ENCODE measurements at places on chromosomes 2 and 18. TPM values are rescaled to one million over a fixed set of nuclear protein-coding genes. Genes with fewer than 3 reads are reported as not detected.

- no peak for DNase-seq
Observed at GRCh38 chr2:65013776-65014175, 24.6 kb downstream of the SLC1A4 start.

DNA sequence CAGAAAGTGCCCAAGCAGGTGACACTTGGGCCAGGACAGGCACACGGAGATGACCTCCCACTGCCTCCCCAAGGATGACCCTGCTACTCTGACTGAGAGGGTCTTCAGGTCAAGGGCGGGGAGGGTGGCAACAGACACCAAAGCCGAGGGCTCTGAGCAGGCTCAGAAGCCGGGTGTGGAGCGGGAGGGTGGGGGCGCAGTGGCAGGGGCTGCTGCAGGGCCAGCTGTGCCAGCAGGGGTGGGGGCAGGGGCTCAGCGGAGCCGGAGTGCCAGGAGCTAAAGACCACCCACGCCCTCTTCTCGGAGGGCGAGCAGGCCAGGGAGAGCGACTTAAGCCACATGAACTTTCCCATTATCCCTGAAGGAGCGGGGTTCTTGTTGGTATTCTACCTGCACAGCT, 93.3 kb upstream of the MBOAT2 start:
- no peak for DNase-seq

ALLC gene
- not detected for polyA plus RNA-seq

DNA sequence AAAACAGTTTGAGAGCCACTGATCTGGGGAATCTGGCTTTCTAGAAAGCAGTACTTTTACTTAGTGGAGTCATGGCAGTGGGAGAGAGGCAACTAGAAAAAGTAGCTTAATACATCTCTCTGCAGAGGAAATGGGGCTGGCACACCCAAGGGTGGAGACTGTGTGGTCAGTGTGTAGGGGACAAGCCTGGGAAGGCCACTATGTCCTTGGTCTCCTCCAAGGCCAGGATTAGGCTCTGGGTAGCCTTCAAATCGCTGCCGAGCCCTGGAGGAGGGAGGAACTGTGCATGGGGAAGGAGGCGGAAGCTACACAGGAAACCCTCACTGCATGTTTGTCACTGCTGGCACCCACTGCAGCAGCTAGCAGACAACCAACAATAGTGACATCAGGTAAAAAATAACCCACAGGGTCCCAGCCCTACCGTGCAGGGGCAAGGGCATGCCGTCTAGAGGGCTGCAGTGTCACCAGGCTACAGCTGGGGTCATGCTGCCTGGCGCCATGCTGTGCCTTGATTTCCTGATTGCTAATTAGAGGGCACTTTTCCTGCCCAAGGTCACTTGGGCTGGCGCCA, 34.8 kb downstream of the LBH start:
- peak; percentile 61 for DNase-seq

DNA sequence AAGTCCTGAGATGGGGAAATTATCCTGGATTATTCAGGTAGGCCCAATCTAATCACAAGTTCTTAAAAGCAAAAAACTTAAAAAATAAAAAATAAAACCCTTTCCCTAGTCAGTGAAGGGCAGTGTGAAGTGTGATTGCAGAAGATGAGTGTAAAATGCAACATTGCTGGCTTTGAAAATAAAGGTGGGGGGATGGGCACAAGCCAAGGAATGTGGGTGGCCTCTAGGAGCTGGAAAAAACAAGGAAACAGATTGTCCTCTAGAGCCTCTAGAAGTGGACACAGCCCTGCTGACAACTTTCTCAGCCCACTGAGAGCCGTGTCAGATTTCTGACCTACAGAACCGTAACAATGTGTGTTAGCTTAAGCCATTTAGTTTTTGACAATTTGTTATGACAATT, 184.3 kb upstream of the HNRNPA3 start:
- DNase-seq = no peak

- DNase-seq = no peak
Observed at GRCh38 chr2:222477962-222478608, 53.7 kb downstream of the SGPP2 start.

GRCh38 chr2:144230448-144231085, 289.4 kb downstream of the ZEB2 start:
- no peak for DNase-seq

DNA sequence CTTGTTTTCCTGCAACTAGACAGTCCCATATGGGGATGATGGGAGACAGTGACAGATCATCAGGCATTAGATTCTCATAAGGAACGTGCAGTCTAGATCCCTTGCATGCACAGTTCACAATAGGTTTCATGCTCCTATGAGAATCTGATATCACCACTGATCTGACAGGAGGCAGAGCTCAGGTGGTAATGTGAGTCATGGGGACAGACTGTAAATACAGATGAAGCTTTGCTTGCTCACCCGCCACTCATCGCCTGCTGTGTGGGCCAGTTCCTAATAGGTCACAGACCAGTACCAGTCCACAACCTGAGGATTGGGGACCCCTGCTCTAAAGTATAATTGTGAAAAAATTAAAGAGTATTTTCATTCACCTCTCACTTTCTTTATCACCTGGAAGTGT, 23.6 kb upstream of the RAB1A start:
- DNase-seq = no peak

GRCh38 chr2:135279209-135279608, 227.1 kb downstream of the RAB3GAP1 start:
- no peak for DNase-seq

THAP4 gene
- 41.0 TPM for polyA plus RNA-seq

- DNase-seq = no peak
Observed at GRCh38 chr2:100625717-100626116, 62.9 kb downstream of the PDCL3 start.

- no peak for DNase-seq
Observed at GRCh38 chr2:123670286-123670685, 354.8 kb upstream of the CNTNAP5 start.

LRRTM1 gene
- not detected for polyA plus RNA-seq

DNA sequence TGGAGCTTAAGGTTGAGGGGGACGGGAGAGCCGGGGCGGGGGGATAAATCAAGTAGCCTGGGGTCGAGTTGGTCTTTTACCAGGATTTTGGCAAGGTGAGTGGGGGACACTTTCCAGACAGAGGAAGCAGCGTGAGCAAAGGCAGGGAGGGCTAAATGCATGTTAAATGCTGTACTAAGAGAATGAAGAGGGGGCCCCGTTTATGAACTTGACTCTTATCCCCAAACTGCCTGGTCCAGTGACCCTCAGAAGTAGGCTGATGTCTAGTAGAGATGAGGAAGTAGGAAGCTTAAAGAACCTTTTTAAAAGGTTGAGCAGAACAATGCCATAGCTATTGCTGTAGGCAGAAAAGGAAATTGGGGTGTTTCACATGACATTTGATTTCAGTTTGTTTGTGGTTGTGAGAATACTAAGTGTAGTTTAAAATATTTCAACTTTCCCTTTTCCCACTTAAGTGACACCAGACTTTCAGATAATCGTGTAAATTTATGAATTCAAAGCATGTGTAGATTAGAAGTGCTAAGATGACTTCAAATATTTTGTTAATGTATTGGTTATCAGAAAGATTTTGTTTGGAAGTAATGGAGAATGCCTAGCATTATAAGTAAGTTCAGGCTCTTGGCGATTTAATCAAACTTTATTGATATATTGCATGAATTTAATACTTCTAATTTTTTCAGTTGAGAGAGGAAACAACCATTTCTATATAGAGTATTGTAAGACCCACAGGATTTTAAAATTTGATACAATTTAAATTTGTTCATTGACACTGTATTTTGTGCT, 1.8 kb downstream of the REL start:
- peak; percentile 85 for DNase-seq

KIAA2012 gene
- not detected for polyA plus RNA-seq

DNA sequence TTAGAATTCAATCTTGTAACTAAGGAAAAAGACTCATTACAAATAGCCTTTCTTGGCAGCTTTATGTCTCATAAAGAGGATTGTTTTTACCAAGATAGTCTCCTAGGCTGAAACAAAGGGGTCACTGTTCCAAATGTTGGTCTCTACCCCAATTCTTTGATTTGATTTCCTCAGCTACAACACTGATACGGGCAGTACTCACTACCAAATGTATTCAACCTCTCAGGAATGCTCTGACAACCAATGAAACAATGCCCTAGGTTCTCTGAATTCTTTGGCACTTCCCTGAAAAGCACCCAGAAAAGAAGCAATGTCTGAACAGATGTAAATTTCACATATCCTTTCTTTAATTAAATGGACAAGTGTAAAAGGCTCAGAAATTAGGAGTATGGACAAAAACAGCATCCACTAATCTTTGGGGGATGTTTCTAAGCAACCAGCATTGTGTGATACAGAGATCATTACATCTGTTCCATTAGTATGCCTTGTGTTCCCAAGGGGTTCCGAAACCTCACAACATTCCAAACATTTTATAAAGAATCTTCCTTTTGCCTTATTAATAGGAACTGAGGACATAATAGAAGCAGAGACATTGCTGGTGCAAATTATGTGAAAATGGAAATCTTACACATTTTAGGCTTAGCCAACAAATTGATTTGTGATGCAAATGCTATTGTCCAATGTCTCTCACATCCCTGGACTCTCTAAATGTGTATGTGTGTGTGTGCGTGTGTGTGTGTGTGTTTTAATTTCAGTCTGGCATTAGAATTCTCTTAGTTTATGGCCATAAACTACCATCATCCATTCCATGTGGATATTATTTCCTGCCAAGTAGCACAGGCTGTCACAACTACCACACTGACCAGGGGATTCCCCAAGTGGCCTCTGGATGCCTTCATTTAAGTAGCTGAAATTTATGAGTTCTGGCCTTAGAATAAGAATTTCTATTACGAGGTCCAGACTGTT, 276.0 kb downstream of the MTX2 start:
- DNase-seq = no peak
